NB4 (cell line): ENCODE measurements at places on chromosomes 4 and X.
A peak's percentile ranks its signal among the peaks of the same experiment; 100 is the strongest.

DNA sequence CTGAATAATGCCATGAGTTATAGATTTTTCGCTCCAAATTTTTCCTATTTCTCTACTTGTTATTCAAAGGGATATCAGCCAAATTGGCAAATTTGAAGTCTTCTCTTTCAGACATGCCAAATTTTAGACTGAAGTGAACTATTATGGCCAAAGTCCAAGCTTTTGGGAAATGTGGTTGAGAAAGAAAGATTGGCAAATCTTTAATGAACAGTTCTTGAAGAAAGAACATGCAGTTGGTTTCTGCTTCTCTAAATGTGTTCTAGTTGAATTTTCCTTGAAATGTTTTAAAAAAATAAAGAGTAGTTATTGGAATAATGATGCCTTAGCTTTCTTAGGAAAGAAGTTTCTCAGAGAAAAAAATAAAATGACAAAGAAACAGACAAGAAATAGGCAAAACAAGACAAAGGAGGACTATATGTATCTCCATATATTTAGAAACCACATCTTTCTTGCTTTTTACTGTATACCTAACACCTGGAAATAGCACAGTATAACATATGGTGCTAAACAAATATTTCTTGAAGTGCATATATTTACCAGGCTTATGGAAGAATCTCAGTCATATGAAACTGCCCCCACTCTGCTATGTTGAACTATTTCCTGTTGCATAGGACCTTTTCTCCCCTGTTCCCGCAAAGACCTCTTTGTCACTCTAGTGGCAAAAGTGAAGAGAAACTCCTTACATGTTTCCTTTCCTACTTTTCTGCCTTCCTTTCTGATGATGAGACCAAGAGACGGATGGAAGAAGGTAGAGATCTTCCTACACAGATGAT lies 250.0 kb downstream of the ARHGAP24 start:
- DNase-seq: no peak

GRCh38 chr4:8287343-8288280 lies 18.1 kb downstream of the HTRA3 start:
- DNase-seq: peak; percentile 88

DNA sequence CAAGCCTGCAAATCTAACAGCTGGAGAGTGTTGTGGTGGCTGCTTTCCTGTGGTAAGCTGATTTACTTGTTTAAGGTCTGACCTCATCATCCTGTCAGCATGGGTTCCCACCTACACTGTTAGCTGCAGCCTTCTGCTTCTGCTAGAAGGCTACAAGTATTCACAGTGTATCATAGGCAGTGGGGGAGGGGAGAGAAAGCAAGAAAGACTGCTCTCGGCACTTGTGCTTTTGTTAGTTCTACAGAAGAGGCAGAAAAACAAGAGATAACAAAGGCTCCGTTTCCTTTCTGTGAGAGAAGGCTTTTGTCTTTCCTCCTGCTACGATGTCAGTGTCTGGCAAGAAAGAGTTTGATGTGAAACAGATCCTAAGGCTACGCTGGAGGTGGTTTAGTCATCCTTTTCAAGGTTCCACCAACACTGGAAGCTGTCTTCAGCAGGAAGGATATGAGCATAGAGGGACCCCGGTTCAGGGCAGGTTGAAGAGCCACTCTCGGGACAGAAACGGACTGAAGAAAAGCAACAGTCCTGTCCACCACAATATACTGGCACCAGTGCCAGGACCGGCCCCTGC lies at the start of gene KLHL4:
KLHL4 (plus strand) TSS at position 232 of the 571 bp plus-strand sequence; CDS start at position 324, 92 bp downstream.
- DNase-seq: peak; percentile 13

DNA sequence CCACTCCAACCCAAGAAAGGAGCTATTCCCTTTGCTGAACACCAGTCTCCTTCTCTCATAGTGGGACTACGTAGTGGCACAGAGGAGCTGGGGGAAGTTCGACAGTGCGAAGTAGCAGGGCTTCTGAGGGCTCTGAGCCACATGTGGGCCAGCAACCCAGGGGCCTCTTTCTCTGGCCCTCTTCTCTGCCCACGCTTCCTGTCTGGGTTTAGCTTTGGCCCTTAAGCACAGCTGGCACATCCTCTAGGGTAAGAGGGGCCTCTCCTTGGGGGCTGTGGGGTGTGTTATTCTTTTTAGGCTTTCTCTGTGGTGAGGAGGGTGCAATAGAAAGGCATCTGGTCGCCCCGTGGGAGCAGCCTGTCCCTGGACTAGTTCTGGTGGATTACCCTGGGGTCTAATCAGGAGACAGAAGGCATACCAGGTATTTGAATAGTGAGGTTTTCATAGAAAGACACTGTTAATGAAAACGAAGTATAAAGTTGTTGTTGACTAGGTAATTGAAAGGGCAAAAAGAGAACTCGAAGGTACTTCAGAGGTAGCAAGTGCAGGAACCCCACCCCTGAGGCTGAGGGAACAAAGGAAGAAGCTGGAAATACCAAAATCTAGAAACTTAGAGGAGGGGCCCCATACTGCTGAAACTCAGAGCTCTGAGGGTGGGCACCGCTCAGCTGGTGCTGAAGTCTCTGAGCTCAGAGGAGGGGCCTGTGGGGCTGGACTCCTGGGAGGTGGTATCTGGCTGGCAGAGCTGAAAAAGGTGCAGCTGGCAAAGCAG lies 151.9 kb upstream of the RPS6KA3 start:
- peak; percentile 80 for DNase-seq

DNA sequence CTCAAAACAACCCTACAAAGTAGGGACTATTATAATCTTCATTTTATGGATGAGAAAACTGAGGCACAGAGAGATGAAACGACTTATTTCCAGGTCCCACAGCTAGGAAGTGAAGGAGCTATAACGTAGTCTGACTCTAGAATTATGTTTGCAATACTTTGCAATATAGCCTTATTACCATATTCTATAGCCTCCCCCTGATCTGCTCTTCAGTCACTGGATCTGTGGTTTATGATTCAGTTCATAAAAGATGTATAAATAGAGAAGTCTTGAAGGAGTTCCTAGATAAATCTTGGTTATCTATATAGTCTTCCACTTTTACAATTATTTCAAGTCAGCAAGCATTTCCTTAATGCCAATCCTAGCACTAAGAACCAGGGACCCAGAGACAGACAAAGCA lies 57.5 kb downstream of the OPHN1 start:
- DNase-seq: no peak

GRCh38 chr4:68962868-68963267 lies 11.3 kb upstream of the UGT2A3 start:
- DNase-seq: no peak

- no peak for DNase-seq
Observed at GRCh38 chr4:56658528-56658927, 22.6 kb downstream of the HOPX start.

- no peak for DNase-seq
Observed at GRCh38 chrX:87167841-87168240, 349.8 kb upstream of the KLHL4 start.

DNA sequence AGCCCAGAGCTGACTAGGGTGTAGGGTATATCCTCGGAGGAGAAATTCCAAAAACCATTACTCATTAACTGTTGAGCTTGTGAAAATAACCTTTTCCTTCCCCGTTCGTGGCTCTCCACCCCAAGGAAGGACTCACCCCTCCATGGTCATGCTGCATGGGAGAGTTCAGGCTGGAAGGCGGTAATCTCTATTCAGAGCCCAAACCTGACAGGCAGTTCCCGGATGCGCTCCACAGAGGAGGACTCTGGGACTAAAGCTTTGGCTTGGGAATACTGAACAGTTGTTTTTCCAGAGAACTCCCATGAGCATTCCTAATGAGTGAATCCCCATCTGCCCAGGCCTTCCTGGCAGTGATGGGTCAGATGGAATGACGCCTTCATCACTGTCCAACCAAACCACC lies 125.4 kb downstream of the BCOR start:
- no peak for DNase-seq

GRCh38 chr4:39730072-39730471 lies 32.1 kb downstream of the UBE2K start:
- peak; percentile 18 for DNase-seq

- no peak for DNase-seq
Observed at GRCh38 chr4:14193601-14194000, 566.1 kb upstream of the BOD1L1 start.

- peak; percentile 58 for DNase-seq
Observed at GRCh38 chrX:38985375-38985774, 184.1 kb downstream of the MID1IP1 start.

- DNase-seq: peak; percentile 13
Observed at GRCh38 chr4:41542526-41543275, 4.7 kb downstream of the LIMCH1 start.

DNA sequence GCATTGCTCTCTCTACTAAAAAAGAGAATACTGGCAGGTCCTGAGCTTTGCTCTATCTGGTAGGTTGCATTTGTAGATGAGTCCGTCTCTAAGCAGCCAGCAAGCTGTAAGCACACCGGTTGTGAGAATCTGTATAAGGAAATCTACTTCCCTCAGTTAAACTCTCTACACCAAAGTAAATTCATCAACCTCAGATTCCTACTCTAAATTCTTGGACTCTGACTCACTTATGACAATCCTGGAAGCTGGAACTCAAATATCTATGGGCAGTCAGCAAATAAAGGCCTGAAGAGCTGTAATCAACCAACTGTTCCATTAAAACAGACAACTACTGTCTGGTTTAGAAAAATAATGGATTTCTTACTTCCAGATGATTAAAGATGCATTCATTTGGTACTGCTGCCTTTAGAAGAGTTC lies 37.9 kb downstream of the FAT1 start:
- no peak for DNase-seq
